ENCODE measurements at places on chromosomes 5 and 9. TPM values are rescaled to one million over a fixed set of nuclear protein-coding genes. Genes with fewer than 3 reads are reported as not detected.

Gene POC5
- 8.9 TPM for total RNA-seq

DNA sequence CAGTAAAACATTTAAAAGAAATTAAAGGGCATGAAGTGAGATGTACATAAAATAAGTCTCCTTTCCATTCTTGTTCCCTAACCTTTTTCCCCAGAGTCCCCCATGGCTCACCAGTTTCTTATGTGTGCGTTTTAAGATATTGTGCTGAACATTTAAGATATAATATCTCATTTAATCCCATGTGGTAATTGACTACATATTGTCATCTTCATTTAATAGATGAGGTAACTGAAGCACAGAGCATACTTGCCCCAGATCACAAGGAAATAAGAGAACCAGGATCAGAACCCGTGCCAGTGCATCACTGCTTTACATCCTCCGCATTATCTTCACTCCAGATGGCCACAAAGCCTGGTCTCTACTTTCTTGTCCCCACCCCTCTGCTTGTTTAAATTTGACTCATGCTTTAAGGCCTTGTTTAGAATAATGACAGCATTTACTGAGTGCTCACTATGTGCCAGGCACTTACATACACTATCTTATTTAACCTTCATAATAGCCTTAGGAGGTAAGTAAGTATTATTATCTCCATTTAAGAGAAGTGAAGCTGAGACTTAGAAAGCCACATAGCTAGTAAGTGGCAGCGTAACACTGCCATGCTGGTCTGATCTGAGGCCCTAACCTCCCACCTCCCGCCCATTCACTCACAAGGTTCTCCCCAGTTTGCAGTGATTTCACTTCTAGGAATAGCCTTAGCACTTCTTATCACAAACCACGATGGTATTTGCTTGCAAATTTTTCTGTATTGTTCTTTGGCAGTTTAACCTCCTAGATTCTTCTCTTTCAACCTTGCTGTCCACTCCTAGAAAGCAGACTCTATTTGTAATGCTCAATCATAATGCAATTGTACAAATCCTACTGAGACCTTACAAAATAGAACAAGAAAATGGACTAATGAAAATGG lies 78.4 kb upstream of the IL6ST start:
- peaks cover 10% of the 10 kb centered on the region for H3K4me1 ChIP-seq

DNA sequence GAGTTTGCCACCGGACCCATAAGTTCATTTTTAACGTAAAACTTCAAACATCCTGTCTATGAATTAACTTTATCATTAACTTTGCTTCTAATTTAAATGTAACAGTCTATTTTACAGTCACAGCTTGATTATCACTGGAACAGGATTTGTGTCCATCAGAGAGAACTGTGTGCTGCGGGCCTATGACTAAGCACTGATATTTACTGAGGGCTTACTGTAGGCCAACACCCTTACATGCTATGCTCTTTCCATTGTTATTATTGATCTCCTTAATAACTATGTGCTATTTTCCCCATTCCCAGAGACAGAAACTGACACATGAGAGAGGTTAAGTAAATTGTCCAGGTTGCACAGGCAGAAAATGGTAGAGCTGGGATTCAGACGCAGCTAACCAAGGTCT lies 24.0 kb upstream of the GPR151 start:
- H3K36me3 ChIP-seq = no peaks in the 10 kb centered on the region
- H3K4me3 ChIP-seq = no peak overlapping the region
- no peak for DNase-seq

GRCh38 chr5:137278476-137278875 lies 220.7 kb downstream of the SPOCK1 start:
- no peak overlapping the region for H3K4me3 ChIP-seq
- H3K27me3 ChIP-seq = no peaks in the 10 kb centered on the region
- H3K27ac ChIP-seq = no peak overlapping the region
- no peaks in the 10 kb centered on the region for H3K36me3 ChIP-seq
- no peak for DNase-seq

Gene CAMK2A
- 0.68 TPM for total RNA-seq

Data from sigmoid colon (tissue), 7 donors.